ENCODE measurements at places on chromosomes 12 and 14.

- peak; percentile 3 for DNase-seq
Observed at GRCh38 chr12:89980236-89980635, 271.6 kb upstream of the ATP2B1 start.

GRCh38 chr14:99075061-99075460 is 196.9 kb downstream of the BCL11B start:
- DNase-seq: no peak

DNA sequence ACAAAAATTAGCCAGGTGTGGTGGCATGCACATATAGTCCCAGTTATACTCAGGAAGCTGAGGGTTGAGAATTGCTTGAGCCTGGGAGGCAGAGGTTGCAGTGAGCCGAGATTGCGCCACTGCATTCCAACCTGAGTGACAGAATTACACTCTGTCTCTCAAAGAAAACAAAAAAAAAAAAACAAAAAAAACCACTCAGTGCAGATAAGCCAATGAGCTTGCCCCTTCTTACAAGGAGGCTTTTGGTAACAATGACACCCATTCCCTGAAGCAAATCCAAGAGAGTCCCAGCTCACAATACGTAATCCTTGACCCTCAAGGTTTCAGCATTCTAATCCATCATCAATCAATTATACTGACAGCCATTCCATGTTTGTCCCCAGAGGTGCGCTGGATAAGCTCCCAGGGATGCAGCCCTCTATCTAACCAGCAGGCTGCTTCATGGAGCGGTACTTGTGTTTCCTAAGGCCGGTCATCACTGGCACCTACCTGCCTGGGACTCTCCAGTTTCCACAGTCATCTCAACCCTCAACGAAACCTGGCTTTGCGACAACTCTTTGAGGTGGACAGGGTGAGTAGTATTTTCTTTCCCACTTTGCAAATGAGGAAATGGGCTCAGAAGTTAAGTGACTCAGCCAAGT is 12.4 kb downstream of the GCN1 start:
- DNase-seq: no peak

DNA sequence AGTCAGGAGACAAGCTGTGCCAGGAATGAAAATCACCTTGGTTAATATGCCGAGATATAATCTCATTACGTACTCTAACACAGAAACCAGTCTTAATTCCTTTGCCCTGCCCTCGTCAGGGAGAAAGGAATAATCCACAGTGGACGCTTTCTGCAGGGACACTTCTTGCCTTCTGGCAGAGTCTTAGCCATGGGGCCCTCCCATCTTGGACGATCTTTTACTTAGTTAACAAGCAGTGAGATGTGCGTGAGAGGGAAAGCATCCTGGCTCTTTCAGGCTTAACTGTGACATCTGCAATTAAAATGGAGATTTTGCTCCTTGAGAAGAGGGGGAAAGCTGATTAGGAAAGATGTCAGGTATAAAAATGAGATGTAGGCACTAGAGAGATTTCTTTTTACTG is 246.4 kb downstream of the TMEM132C start:
- DNase-seq: no peak

- no peak for DNase-seq
Observed at GRCh38 chr12:76055393-76055792, 23.8 kb upstream of the PHLDA1 start.

DNA sequence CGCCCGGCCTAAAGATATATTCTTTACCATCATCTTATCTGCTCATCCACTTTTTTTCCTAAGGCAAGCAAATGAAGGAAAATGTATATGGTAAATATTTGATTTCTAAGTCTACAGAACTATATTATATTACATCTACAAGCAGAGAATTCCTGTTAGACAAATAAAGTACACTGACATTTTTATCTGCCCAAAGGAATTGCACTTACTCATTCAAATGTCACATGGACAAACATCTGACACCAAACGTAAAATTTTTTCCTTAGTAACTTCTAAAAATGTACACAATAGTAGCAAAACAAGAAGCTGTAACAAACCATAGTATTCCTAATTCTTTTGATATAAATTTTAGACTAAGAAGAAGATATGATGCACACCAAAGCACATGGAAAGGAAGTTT is 51.0 kb downstream of the SPPL3 start:
- peak; percentile 34 for DNase-seq

GRCh38 chr14:72516936-72517700 is 376.8 kb downstream of the DPF3 start:
- peak; percentile 86 for DNase-seq
